Effector memory CD4-positive, alpha-beta T cell (primary cell): ENCODE measurements at places on chromosomes 5 and 9.

- H3K4me3 ChIP-seq, result no peak overlapping the region
- H3K27me3 ChIP-seq, result no peaks in the 10 kb centered on the region
Observed at GRCh38 chr9:116316246-116316645, 162.7 kb downstream of the PAPPA start.

DNA sequence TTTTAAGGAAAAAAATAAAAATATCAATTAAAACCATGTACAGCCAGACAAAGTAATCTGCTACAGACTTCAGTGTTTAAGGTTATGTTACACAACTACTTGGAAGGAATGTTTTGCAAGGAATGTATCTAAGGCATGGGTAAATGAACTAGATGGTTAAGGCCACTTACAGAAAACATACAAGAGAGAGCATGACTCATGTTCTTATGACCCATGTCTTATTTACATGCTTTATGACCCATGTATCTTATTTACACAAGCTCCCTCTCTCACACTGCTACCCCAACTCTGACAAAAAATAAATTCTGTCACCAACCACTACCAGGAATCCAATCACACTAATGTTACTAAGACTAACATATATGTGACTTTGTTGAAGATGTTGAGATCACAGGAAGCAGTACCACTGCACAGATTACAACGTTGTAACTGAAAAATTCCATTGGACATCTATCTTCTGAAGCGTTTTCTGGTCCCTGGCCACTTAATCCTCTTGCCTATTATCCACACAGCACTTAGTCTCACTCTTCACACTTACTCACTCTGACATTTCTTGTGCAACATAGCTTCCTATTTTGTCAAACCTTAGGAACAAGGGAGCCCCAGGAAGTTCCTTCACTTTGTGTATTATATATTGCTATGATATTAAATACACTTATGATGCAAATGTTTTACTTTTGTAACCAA is 1630.1 kb upstream of the C9orf72 start:
- no peaks in the 10 kb centered on the region for H3K27me3 ChIP-seq
- H3K36me3 ChIP-seq, result no peaks in the 10 kb centered on the region
- DNase-seq, result no peak
- no peak overlapping the region for H3K4me3 ChIP-seq
- H3K4me1 ChIP-seq, result no peaks in the 10 kb centered on the region

- H3K27ac ChIP-seq, result no peak overlapping the region
- H3K36me3 ChIP-seq, result no peaks in the 10 kb centered on the region
- H3K4me3 ChIP-seq, result no peak overlapping the region
Observed at GRCh38 chr5:152534641-152535040, 129.6 kb upstream of the NMUR2 start.

- no peak overlapping the region for H3K4me3 ChIP-seq
- H3K4me1 ChIP-seq, result peaks cover 6% of the 10 kb centered on the region
- no peak for DNase-seq
- no peaks in the 10 kb centered on the region for H3K36me3 ChIP-seq
Observed at GRCh38 chr5:68454766-68455165, 239.2 kb downstream of the PIK3R1 start.

- DNase-seq, result no peak
- no peaks in the 10 kb centered on the region for H3K36me3 ChIP-seq
- H3K27ac ChIP-seq, result no peak overlapping the region
- H3K27me3 ChIP-seq, result no peaks in the 10 kb centered on the region
Observed at GRCh38 chr5:105530716-105531261, 1968.2 kb upstream of the NUDT12 start.

DNA sequence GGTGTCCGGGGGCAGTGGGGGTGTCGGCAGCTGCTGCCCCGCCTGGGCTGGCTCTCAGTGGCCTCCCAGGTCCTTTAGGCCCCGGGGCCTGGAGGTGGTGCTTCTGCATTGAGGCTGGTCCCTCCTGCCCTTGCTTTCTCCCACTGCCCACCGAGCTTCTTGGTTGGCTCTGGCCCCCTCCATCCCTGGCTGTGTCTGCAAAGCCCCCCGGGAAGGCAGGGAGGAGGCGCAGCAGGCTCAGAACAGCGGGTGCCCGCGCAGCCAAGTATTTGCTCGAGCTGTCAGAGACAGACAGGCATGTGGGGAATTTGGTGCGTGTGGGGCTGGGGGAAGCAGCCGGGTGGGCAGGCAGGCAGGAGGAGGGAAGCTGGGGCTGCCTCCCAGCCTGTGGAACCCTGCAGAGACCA is 11.5 kb downstream of the CXXC5 start:
- H3K27ac ChIP-seq, result no peak overlapping the region
- H3K27me3 ChIP-seq, result no peaks in the 10 kb centered on the region
- no peaks in the 10 kb centered on the region for H3K36me3 ChIP-seq
- H3K4me1 ChIP-seq, result no peaks in the 10 kb centered on the region
- no peak overlapping the region for H3K4me3 ChIP-seq

GRCh38 chr5:173734716-173735115 is 118.3 kb upstream of the BOD1 start:
- no peaks in the 10 kb centered on the region for H3K36me3 ChIP-seq
- H3K4me3 ChIP-seq, result no peak overlapping the region
- DNase-seq, result no peak
- no peaks in the 10 kb centered on the region for H3K4me1 ChIP-seq

- no peaks in the 10 kb centered on the region for H3K27me3 ChIP-seq
- no peaks in the 10 kb centered on the region for H3K36me3 ChIP-seq
- DNase-seq, result no peak
- H3K27ac ChIP-seq, result no peak overlapping the region
Observed at GRCh38 chr9:115237385-115237998, 119.5 kb upstream of the TNC start.

DNA sequence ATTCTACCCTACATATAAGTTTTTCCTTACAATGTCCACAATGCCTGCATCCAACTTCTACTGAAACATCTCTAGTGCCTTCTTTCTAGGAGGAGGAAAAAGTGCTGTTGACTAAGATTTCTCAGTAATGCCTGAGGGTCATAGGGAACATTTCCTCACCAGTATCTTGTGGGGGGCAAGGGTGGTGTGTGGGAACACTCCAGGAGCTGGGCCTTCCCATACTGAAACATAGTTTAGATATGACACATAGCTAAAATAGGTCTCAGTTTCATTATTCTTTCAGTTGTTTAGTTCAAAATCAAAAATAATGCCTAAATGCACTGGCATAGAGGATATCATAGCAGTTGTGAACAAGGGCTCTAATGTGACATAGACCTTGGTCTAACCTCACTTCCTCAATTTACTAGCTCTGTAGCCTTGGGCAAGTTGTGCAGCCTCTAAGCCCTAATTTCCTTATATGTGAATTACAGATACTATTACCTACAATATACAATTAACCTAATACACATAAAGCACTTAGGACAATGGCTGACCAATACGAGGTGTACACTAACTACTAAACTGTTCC is 66.1 kb downstream of the HAPLN1 start:
- DNase-seq, result no peak
- H3K27ac ChIP-seq, result no peak overlapping the region
- no peaks in the 10 kb centered on the region for H3K36me3 ChIP-seq
- no peaks in the 10 kb centered on the region for H3K4me1 ChIP-seq
- H3K27me3 ChIP-seq, result no peaks in the 10 kb centered on the region

- H3K27ac ChIP-seq, result peak overlapping the region; percentile 66
- DNase-seq, result no peak
- peak overlapping the region; percentile 78 for H3K4me3 ChIP-seq
- no peaks in the 10 kb centered on the region for H3K27me3 ChIP-seq
- peaks cover 16% of the 10 kb centered on the region for H3K36me3 ChIP-seq
Observed at GRCh38 chr9:37486616-37487548, 1.1 kb downstream of the POLR1E start.

- DNase-seq, result no peak
- no peak overlapping the region for H3K27ac ChIP-seq
- H3K4me1 ChIP-seq, result no peaks in the 10 kb centered on the region
- H3K4me3 ChIP-seq, result no peak overlapping the region
Observed at GRCh38 chr5:143037071-143037470, 266.9 kb downstream of the ARHGAP26 start.

- no peak overlapping the region for H3K4me3 ChIP-seq
- no peaks in the 10 kb centered on the region for H3K36me3 ChIP-seq
- no peaks in the 10 kb centered on the region for H3K27me3 ChIP-seq
- no peaks in the 10 kb centered on the region for H3K4me1 ChIP-seq
Observed at GRCh38 chr9:107751567-107752210, 262.1 kb upstream of the KLF4 start.

GRCh38 chr9:130665431-130666392 is 1.3 kb downstream of the PRDM12 start:
- no peak overlapping the region for H3K4me3 ChIP-seq
- no peak overlapping the region for H3K27ac ChIP-seq
- DNase-seq, result no peak
- H3K27me3 ChIP-seq, result peaks cover 59% of the 10 kb centered on the region
- peaks cover 56% of the 10 kb centered on the region for H3K4me1 ChIP-seq

GRCh38 chr5:92741906-92742305 is 839.1 kb downstream of the NR2F1-AS1 start:
- no peak for DNase-seq
- no peaks in the 10 kb centered on the region for H3K36me3 ChIP-seq
- H3K27me3 ChIP-seq, result no peaks in the 10 kb centered on the region
- H3K4me1 ChIP-seq, result no peaks in the 10 kb centered on the region
- no peak overlapping the region for H3K4me3 ChIP-seq
- no peak overlapping the region for H3K27ac ChIP-seq

GRCh38 chr9:114231273-114231672 is 75.9 kb downstream of the COL27A1 start:
- no peak overlapping the region for H3K27ac ChIP-seq
- DNase-seq, result no peak
- no peak overlapping the region for H3K4me3 ChIP-seq
- no peaks in the 10 kb centered on the region for H3K36me3 ChIP-seq

DNA sequence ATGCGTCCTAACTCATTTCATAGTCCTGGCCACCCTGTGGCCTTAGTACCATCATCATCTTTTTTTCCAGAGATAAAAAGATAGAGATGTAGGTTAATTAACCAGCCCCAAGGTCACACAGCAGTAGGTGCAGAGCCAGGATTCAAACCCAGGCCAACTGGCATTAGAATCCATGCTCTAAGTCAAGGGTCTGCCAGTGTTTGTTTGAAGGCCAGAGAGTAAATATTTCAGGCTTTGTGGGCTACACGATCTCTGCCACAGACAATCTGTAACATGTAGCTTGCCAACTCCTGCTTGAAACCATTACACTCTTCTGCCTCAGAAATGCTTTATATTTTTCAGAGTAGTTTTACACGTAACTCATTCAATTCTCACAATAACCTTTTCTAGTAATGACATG is 119.6 kb downstream of the EFNA5 start:
- no peak overlapping the region for H3K27ac ChIP-seq
- no peaks in the 10 kb centered on the region for H3K27me3 ChIP-seq
- H3K4me3 ChIP-seq, result no peak overlapping the region

DNA sequence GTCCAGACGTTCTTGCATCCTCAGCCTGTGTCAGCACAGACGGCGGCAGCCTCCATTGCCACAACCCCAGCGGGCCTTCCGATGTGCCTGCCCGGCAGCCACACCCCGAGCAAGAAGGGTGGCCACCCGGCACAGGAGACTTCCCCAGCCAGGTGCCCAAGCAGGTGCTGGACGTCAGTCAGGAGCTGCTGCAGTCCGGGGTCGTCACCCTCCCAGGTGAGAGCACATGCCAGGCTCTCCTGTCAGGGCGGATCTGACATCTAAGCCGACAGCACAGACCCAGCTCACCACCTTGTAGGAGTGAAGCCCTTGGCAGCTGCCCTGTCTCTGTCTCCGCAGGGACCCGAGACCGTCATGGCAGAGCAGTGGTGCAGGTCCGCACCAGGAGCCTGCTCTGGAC is 48.3 kb upstream of the LRRC14B start:
- no peak overlapping the region for H3K4me3 ChIP-seq
- no peak overlapping the region for H3K27ac ChIP-seq
- H3K27me3 ChIP-seq, result no peaks in the 10 kb centered on the region
- no peak for DNase-seq
- H3K36me3 ChIP-seq, result no peaks in the 10 kb centered on the region
- H3K4me1 ChIP-seq, result no peaks in the 10 kb centered on the region

DNA sequence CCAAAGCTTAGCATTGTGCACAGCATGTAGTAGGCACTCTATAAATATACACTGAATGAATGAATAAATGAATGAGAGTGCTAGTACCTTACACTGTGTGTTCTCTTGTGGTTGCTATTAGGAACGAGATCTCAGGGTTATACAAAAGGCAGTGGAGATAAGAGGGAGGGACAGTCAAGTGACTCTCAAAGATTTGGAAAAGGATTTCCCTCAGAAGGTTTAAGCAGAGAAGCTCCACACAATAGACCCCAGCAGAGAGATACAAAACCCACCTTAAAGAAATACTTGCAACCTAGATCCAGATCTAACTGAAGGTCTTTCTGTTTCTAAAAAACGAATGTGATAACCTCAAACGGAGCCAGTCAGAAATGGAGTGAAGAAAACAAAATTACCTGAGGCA is 11.8 kb upstream of the EFNA5 start:
- H3K4me3 ChIP-seq, result no peak overlapping the region
- no peaks in the 10 kb centered on the region for H3K4me1 ChIP-seq
- H3K27ac ChIP-seq, result no peak overlapping the region
- no peaks in the 10 kb centered on the region for H3K27me3 ChIP-seq
- no peak for DNase-seq

DNA sequence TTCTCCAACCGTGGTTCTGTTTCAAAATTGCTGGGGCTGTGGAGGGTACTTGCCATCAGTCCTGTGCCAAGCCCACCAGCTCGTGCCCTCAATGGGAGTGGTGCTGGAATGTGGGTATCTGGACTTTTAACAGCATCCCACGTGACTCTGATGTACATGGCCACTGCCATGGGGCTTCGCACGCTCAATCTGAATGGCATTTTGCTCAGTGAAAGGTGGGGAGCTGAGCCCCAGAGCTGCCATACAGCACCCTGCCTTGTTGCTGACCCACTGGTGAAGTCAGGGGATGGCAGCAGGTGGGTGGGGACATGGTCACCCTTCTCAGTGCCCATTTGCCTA is 16.6 kb upstream of the SYNPO start:
- no peaks in the 10 kb centered on the region for H3K36me3 ChIP-seq
- DNase-seq, result no peak
- H3K4me1 ChIP-seq, result peaks cover 14% of the 10 kb centered on the region
- no peak overlapping the region for H3K27ac ChIP-seq
- H3K4me3 ChIP-seq, result no peak overlapping the region

GRCh38 chr9:72041775-72042194 is 18.6 kb downstream of the C9orf57 start:
- H3K27ac ChIP-seq, result no peak overlapping the region
- no peaks in the 10 kb centered on the region for H3K36me3 ChIP-seq
- no peaks in the 10 kb centered on the region for H3K27me3 ChIP-seq
- H3K4me3 ChIP-seq, result no peak overlapping the region
- no peaks in the 10 kb centered on the region for H3K4me1 ChIP-seq

GRCh38 chr9:129258124-129258822 is 80.2 kb upstream of the IER5L start:
- peaks cover 18% of the 10 kb centered on the region for H3K4me1 ChIP-seq
- no peak overlapping the region for H3K27ac ChIP-seq
- H3K27me3 ChIP-seq, result peaks cover 2% of the 10 kb centered on the region

- H3K27me3 ChIP-seq, result no peaks in the 10 kb centered on the region
- H3K4me3 ChIP-seq, result no peak overlapping the region
- no peaks in the 10 kb centered on the region for H3K4me1 ChIP-seq
- DNase-seq, result no peak
Observed at GRCh38 chr5:26727916-26728315, 310.5 kb downstream of the CDH9 start.
